ENCODE measurements at places on chromosomes 16 and 17.

DNA sequence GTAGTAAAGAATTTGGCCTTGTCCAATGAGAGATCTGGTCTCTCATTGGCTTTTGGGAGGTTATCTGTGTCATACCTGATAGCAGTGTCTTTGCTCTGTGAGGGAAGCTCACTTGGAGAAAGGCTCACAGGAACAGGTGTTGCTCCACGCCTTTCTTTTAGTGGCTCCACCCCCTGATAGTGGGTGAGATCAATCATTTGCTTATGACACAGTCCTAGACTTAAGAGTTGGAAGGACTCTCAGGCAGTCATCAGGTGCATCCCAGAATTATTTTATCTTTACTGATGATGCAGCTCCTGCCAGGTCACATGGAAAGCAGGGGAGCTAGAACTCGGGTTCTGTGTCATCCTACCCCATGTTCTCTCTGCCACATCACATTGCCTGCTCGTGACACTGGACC is 59.3 kb downstream of the CENPV start:
- DNase-seq = no peak

DNA sequence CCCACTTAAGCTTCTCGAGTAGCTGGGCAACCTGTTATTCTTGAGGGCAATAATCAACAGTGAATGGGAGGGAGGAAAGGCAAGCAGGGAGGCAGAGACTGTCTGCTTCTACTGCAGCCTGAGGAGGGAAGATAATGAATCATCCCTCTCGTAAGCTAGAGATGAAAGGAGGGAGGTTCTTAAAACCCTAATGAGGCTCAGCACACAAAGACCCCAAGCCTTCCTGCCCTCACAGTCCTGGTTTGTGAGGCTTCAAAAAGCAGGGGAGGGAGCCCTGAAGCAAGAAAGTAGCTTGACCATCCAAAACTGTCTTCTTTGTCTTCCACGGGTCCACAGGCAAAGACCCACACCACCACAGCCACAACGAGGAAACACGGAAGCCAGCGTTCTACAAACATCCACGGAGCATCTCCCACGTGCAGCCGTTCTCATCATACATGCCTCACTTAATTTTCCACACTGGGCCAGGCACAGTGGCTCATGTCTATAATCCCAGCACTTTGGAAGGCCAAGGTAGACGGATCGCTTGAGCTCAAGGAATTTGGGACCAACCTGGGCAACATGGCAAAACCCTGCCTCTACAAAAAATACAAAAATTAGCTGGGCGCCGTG is 1.8 kb downstream of the PIK3R5 start:
- DNase-seq = no peak

GRCh38 chr16:57424583-57424982 is 20.0 kb downstream of the CCL17 start:
- no peak for DNase-seq

DNA sequence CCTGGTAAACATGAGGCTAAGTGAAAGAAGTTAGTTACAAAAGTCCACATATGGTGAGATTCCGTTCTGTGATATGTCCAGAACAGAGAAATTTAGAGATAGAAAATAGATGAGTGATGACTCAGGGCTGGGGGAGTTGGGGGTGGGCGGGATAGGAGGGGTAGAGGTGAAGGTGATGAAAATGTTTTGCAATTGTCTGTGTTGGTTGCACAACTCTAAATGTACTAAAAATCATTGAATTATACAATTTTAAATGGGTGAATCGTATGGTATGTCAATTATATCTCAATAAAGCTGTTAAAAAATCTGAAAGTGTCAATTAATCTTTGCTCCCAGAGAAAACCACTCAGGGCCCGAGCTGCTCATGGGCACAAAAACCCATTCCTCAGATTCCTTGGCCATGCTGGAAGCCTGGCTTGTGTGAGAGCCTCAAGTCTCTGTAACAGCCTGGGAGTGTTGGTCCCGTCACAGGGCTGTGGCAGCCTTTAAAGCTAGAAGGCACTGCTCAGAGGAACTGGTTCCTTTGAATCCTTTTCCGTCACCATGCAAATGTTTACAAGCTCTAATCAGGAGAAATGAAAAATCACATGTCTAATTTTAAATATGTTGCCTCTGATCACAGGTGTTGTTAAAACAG is 225.3 kb downstream of the WWOX start:
- DNase-seq = no peak

DNA sequence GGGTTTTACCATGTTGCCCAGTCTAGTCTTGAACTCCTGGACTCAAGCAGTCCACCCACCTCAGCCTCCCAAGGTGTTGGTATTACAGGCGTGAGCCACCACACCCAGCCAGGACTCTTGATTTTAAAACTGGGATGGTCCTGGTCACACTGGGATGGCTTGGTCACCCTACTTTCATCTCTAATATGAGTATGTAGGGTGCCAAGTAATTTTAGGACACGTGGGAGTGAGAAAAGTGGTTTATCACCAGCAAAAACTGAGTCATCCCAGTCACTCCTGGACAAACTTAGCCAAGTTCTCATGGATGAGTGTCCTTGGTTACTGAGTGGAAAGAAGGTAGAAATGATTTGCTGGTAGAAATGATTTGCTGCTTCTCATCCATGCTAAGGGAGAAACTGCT is 9.9 kb downstream of the CLEC19A start:
- no peak for DNase-seq

DNA sequence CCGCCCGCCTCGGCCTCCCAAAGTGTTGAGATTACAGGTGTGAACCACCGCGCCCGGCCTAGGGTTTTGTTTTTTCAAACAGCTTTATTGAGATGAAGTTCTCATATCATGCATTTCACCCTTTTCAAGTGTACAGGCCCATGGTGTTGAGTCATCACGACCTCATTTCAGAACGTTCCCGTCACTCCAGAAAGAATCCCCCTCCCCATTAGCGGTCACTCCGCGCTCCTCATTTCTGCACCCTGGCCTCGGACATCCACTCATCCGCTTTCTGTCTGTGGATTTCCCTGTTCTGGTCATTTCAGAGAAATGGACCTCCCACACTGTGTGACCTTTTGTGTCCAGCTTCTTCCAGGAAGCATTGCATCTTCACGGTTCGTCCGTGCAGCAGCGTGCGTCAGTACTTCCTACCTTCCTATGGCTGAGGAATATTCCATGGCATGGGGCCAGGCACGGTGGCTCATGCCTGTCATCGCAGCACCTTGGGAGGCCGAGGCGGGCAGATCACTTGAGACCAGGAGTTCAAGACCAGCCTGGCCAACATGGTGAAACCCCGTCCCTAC is 135.2 kb upstream of the GSE1 start:
- DNase-seq = peak; percentile 73

- no peak for DNase-seq
Measured at GRCh38 chr16:35575432-35575821, 2116.0 kb downstream of the TP53TG3F start.

GRCh38 chr16:58884141-58884540 is 150.0 kb upstream of the GOT2 start:
- DNase-seq = no peak
